Endothelial cell of umbilical vein (primary cell): ENCODE measurements at places on chromosomes 1 and 21. TPM values are rescaled to one million over a fixed set of nuclear protein-coding genes. Genes with fewer than 3 reads are reported as not detected.
A peak's percentile ranks its signal among the peaks of the same experiment; 100 is the strongest.

The PCSK9 gene
- total RNA-seq = 0.23 and 0.35 TPM in 2 replicates

The PGBD5 gene
- 0.21 TPM in 1 of 2 replicates, not detected in the other for total RNA-seq

The CHIA gene
- not detected in 2 replicates for total RNA-seq

The SLC25A34 gene
- 0.76 and 1.1 TPM in 2 replicates for total RNA-seq

The FAM72B gene
- 4.3 and 6.5 TPM in 2 replicates for total RNA-seq

The DRAXIN gene
- total RNA-seq = 2.6 and 3.2 TPM in 2 replicates

DNA sequence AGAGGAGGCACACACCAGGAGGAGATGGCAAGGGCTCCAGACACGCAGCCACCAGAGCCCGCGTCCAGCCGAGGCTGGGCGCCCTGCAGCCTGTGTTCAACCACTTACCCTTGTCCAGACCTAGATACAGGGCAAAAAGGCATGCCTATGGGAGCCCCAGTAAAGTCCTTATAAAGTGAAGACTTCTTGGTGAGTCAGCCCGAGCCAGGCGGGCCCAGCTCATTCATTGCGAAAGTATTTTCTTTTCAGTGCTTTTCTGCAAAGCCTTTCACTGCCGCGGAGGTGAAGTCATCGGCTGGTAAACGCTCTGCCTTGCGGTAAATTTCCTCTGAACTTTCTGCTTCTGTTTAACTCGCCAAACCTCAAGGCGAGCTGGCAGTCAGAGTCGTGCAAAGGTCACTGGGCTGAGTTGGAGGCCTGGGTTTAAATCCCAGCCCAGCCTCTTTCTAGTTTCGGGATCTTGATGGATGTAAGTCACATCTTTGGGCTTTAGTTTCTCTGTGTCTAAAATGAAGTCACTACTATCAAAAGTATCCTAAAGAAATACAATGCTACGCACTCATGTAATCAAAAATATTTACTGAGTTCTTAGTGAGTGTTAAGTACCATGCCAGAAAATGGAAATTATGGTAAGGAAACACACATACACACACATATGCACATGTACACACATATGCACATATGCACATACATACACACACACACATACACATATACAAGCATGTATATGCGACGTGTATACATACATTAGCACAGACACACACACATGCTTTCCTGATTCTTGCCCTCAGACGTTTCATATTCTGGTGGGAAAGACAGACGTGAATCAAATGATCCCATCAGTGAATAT is 54.7 kb upstream of the IFFO2 start:
- H3K4me1 ChIP-seq = peaks cover 31% of the 10 kb centered on the region
- no peak overlapping the region for H3K4me3 ChIP-seq
- H3K27ac ChIP-seq = peak overlapping the region; percentile 84
- peak; percentile 89 for DNase-seq
- no peaks in the 10 kb centered on the region for H3K36me3 ChIP-seq

- H3K27me3 ChIP-seq = no peaks in the 10 kb centered on the region
- H3K36me3 ChIP-seq = no peaks in the 10 kb centered on the region
- no peak overlapping the region for H3K27ac ChIP-seq
- DNase-seq = no peak
Observed at GRCh38 chr1:173601588-173601987, 1.3 kb downstream of the SLC9C2 start.

DNA sequence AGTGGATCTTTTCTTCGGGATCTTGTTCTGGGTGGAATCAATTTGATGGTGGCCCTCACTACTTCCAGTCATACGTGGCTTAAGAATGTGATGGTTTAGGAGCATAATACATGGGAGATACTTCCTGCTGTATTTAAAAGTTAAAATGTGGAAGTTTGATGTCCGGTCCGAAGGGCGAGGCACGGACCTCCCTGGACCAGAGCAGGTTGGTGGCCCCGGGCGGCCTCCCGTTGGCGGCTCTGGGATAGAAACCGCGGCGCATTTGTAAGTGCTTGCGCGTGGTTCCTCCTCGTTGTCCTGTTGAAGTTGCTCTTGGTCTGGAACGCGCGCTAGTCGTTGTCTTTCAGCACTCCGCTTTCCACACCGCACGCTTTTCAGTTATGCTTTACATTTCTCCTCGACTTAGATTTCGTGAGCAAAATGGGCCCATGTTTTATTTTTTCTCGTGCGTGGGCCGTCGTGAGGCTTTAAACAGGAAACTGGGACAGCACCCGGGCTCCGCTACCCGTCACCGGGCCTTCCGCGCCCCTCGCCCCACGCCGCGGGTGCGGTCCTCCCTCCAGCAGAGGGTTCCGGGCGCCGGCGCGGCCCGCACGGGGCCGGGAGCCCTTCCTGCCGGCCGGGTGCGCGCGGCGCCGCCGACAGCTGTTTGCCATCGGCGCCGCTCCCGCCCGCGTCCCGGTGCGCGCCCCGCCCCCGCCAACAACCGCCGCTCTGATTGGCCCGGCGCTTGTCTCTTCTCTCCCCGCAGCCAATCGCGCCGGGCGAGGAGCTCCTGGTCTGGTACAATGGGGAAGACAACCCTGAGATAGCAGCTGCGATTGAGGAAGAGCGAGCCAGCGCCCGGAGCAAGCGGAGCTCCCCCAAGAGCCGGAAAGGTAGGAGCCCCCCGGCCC is 48.9 kb downstream of the PRDM2 start:
- peak; percentile 96 for DNase-seq
- no peaks in the 10 kb centered on the region for H3K27me3 ChIP-seq
- peak overlapping the region; percentile 57 for H3K27ac ChIP-seq
- no peaks in the 10 kb centered on the region for H3K36me3 ChIP-seq

- no peaks in the 10 kb centered on the region for H3K36me3 ChIP-seq
- no peaks in the 10 kb centered on the region for H3K4me1 ChIP-seq
- no peak overlapping the region for H3K4me3 ChIP-seq
- H3K27ac ChIP-seq = no peak overlapping the region
Observed at GRCh38 chr1:157274698-157275534, 136.7 kb upstream of the ETV3 start.

DNA sequence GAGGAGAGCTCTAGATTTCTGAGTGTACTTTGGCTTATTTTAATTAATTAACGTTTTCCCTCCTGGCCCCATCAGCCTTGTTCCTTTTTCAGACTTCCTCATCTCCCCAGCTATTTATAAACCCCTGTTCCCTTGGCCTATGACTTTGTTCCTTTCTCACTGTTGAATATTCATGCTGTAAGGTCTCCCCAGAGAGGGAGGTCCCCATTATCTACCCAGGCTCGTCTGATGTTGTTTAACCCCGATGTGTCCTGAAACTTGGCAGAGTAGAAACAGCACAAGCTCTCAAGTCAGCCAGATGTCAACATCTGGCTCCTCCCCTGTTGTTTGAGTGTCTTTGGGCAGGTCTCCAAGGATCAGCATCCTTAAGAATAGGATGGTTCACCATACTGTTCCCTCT is 153.6 kb downstream of the HIVEP3 start:
- no peak for DNase-seq
- peaks cover 5% of the 10 kb centered on the region for H3K4me1 ChIP-seq

DNA sequence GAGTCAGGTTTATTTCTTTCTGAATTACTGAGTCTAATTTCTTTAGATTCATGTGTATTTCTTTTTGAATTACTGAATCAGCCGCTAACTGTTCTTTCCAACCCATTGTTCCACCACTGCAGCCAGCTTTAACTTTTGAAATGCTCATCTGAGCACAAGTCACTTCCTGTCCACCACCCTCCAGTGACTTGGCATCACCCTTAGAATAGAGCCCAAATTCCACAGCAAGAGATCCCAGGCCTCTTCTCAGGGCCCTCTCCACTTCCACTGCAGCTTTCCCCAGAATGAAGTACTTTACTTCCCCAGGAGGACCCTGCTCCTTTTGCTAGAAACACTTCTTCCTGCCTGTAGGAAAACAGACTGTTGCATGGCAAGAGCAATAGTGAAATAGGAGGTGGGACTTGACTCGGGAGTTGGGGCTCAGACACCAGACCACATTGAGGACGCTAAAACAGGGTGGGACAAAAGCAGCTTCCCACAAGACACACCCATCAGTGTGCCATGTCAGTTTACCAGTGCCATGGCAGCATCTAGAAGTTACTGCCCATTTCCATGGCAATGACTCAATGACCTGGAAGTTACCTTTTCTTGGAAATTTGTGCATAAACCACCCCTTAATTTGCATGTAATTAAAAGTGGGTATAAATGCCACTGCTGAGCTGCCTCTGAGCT is 56.5 kb upstream of the ADAR start:
- H3K4me1 ChIP-seq = no peaks in the 10 kb centered on the region
- no peaks in the 10 kb centered on the region for H3K36me3 ChIP-seq
- peaks cover 7% of the 10 kb centered on the region for H3K27me3 ChIP-seq
- no peak overlapping the region for H3K27ac ChIP-seq

DNA sequence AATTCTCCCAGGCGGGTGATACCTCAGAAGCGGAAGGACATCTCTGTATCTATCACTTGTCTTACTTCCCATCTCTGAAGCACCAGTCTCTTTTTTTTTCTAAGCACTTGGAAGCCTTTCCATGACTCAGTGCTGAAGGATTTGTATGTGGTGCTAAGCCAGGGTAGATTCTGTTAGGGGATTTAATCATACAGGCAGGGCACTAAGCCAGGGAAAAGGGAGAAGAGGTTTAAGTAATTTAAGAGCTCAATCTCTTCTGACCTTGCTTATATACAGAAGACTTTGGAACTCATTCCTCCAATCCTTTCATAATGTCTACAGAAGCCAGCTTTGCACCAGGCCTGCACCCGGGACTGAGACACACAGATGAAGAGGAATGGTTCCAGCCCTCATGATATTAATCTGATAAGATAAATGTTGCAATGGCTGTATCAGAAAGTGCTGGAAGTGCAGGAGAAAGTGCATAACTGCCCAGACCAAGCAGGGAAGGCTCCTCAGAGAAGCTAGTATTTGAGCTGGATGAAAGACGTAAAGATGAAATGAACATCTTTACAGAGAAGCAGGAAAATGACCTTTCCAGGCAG is 11.0 kb downstream of the FAM163A start:
- DNase-seq = no peak
- no peak overlapping the region for H3K27ac ChIP-seq
- peaks cover 7% of the 10 kb centered on the region for H3K27me3 ChIP-seq
- no peak overlapping the region for H3K4me3 ChIP-seq
- H3K36me3 ChIP-seq = no peaks in the 10 kb centered on the region
- H3K4me1 ChIP-seq = no peaks in the 10 kb centered on the region

- no peak overlapping the region for H3K27ac ChIP-seq
- H3K4me1 ChIP-seq = no peaks in the 10 kb centered on the region
- no peaks in the 10 kb centered on the region for H3K36me3 ChIP-seq
- no peak overlapping the region for H3K4me3 ChIP-seq
- no peaks in the 10 kb centered on the region for H3K27me3 ChIP-seq
Observed at GRCh38 chr1:235766794-235767285, 99.9 kb downstream of the LYST start.

- no peaks in the 10 kb centered on the region for H3K27me3 ChIP-seq
- DNase-seq = no peak
- peaks cover 39% of the 10 kb centered on the region for H3K36me3 ChIP-seq
- H3K27ac ChIP-seq = no peak overlapping the region
- H3K4me3 ChIP-seq = no peak overlapping the region
Observed at GRCh38 chr21:38813143-38813542, 7.4 kb downstream of the ETS2 start.

- H3K27me3 ChIP-seq = peaks cover 46% of the 10 kb centered on the region
- no peaks in the 10 kb centered on the region for H3K36me3 ChIP-seq
- no peaks in the 10 kb centered on the region for H3K4me1 ChIP-seq
- no peak for DNase-seq
Observed at GRCh38 chr1:206512851-206513180, 5.5 kb downstream of the RASSF5 start.

DNA sequence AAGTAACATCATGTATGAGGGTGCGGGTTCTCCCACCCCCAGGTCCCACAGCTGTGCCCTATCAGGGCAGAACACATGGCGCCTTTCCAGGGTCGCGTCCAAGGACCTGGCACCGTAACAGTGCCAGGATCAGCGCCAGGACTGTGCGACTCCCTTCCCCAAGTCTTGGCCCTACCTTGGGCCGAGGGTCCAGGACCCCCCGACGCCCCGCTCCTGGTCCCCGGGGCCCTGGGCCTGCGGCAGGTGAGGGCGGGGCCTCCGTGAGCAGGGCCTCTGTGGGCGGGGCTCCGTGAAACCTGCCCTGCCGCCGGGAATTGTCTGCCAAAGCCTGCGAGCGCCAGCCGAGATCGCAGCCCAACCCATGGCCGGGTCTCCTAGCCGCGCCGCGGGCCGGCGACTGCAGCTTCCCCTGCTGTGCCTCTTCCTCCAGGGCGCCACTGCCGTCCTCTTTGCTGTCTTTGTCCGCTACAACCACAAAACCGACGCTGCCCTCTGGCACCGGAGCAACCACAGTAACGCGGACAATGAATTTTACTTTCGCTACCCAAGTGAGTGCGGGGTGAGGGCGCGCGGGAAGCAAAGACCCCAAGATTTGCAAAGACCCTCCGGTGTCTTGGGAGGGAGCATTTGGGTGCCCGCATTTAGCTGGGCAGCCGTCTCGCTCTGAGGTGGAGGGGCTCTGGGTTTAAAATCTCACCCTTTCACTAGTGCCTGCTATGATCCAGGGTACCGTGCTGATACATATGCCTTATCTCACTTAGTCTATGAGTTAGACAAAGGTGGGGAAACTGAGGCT is at the start of gene RHBG:
Gene RHBG, plus strand, starts transcription at position 323 of the 796 bp plus-strand sequence. Its CDS starts 39 bp downstream, at position 362.
- peaks cover 45% of the 10 kb centered on the region for H3K27me3 ChIP-seq
- H3K36me3 ChIP-seq = no peaks in the 10 kb centered on the region
- DNase-seq = peak; percentile 15
- peaks cover 6% of the 10 kb centered on the region for H3K4me1 ChIP-seq

DNA sequence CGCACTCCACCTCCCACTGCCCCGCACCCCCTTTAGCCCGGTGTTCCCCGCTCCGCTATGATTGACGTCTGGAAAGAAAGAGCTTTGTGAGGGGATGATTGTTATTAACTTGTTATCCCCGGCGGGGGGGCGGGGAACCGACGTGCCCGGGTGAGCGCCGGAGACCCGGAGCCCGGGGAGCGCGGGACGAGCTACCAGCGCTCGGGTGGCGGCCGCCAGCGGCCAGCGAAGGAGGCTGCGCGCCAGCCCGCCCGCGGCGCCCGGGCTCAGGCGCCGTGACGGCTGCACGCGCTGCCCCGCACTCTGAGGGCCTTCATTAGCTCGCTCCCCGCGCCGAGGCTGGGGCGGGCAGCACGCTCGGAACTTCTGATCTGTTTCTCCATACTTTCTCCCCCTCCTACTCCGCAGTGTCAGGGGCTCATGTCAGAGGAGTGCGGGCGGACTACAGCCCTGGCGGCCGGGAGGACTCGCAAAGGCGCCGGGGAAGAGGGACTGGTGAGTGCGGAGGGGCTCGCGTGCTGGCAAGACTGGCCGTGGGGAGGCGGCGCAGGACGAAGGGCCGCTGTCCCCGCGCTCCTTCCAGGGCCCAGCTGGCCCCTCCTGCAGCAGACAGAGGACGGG is 2.1 kb downstream of the LHX8 start:
- H3K27me3 ChIP-seq = peaks cover 97% of the 10 kb centered on the region
- no peak for DNase-seq
- H3K36me3 ChIP-seq = no peaks in the 10 kb centered on the region
- no peaks in the 10 kb centered on the region for H3K4me1 ChIP-seq
- H3K27ac ChIP-seq = no peak overlapping the region

- DNase-seq = no peak
- H3K36me3 ChIP-seq = no peaks in the 10 kb centered on the region
- no peak overlapping the region for H3K27ac ChIP-seq
- peaks cover 22% of the 10 kb centered on the region for H3K4me1 ChIP-seq
- H3K4me3 ChIP-seq = no peak overlapping the region
- no peaks in the 10 kb centered on the region for H3K27me3 ChIP-seq
Observed at GRCh38 chr21:38842079-38842478, 36.4 kb downstream of the ETS2 start.

GRCh38 chr1:33306653-33307493 is 14.0 kb downstream of the A3GALT2 start:
- no peak overlapping the region for H3K4me3 ChIP-seq
- no peaks in the 10 kb centered on the region for H3K36me3 ChIP-seq
- no peak overlapping the region for H3K27ac ChIP-seq
- H3K27me3 ChIP-seq = no peaks in the 10 kb centered on the region
- peak; percentile 38 for DNase-seq

GRCh38 chr1:205275133-205275532 is 46.4 kb downstream of the NUAK2 start:
- H3K4me3 ChIP-seq = no peak overlapping the region
- peaks cover 18% of the 10 kb centered on the region for H3K4me1 ChIP-seq
- no peaks in the 10 kb centered on the region for H3K36me3 ChIP-seq
- H3K27ac ChIP-seq = no peak overlapping the region
- DNase-seq = no peak
